ENCODE measurements at places on chromosomes 4 and X. TPM values are rescaled to one million over a fixed set of nuclear protein-coding genes. Genes with fewer than 3 reads are reported as not detected.

Gene ABLIM2
- 0.36 TPM for total RNA-seq

Gene DDIT4L
- total RNA-seq = 0.14 TPM

- no peak overlapping the region for H3K4me3 ChIP-seq
- no peaks in the 10 kb centered on the region for H3K4me1 ChIP-seq
- no peaks in the 10 kb centered on the region for H3K36me3 ChIP-seq
- no peaks in the 10 kb centered on the region for H3K27me3 ChIP-seq
Observed at GRCh38 chr4:112119353-112119783, 25.9 kb upstream of the FAM241A start.

GRCh38 chrX:39982948-39983347 is 114.8 kb downstream of the BCOR start:
- H3K4me3 ChIP-seq = no peak overlapping the region
- H3K27ac ChIP-seq = no peak overlapping the region
- no peaks in the 10 kb centered on the region for H3K36me3 ChIP-seq
- H3K4me1 ChIP-seq = peaks cover 5% of the 10 kb centered on the region
- no peak for DNase-seq

DNA sequence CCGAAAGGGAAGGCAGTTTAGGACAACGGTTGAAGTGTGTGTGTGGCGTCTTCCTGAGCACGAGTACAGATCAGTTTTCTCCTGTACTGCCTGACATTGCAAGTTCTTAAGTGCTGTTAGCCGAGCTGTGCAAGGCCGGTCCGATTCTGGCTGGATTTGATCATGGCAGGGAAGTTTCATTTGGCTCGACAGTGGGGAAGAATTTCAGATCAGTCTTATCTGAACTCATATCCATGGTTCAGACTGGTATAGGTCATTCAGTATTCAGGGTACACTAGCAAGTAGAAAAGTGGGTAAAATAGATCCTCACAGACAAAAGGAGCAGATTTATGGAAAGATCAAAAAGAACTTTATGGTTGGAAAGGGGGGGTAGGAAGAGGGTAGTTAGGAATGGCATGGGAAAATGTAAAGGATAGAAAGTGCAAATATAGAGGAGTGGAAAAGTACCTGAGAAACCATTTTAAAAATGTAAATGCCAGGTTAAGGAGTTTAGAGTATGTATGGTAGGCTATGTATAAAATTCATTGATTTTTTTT is 716 bp downstream of the THAP9 start:
- DNase-seq = no peak
- peaks cover 22% of the 10 kb centered on the region for H3K4me1 ChIP-seq
- peak overlapping the region; percentile 99 for H3K27ac ChIP-seq

GRCh38 chr4:89290727-89291516 is 16.7 kb downstream of the GPRIN3 start:
- H3K27me3 ChIP-seq = no peaks in the 10 kb centered on the region
